RCC 7860 (cell line): ENCODE measurements at places on chromosomes 5 and 9.

DNA sequence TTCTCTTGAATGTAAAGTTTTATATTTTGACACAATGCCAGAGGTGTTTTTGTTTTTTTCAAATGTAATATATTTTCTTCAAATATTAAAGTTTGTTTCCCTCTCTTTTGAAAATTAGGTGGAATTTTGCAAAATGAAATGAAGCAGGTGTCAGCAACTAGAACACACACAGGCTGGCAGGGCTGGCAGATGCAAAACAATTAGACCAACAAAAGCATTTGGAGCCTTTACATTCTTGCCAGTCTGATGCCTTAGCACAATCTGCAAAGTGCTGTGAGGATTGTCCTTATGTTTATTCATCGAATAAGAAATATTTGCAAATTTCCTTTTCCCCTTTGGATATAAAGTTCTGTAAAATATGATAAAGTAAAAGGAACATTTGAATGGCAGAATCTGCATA is 1063.9 kb downstream of the CDH9 start:
- DNase-seq = no peak

DNA sequence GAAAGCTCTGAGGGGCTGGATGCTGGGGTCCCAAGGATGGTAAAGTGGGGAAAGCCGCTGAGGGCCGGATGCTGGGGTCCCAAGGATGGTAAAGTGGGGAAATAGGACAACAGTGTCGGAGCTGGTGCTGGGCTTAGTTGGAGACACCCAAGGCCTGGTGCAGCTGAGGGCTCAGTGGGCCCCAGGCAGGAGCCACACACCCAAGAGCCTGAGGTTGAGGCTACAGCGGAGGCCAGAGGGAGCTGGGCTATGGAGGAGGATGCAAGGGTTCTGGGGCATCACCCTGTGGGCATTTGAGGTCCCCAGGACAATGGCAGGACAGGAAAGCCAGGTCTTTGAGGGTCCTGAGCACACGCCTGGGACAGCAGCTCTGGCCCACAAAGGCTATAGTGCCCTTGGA is 19.1 kb upstream of the SLC9A3 start:
- no peak for DNase-seq

DNA sequence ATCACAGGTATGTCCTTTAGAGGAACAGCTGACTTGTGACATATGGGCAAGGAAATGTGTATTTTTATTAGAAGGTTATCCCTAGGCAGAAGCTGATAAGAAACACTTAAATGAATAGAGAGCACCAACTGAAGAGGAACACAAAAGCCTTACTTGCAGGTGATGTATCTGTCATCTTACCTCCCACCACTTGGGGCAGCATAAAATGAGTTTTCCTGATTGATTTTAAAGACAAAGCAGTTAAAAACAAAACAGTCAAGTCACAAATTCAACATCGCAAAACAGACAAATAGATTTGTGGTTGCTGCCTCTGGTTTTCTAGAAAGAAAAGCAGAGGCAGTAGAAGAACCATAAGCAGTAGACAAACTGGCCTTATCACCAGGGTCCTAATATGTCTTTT is 302.4 kb upstream of the ZNF462 start:
- no peak for DNase-seq

GRCh38 chr5:178765753-178766300 is 35.4 kb upstream of the ZNF354A start:
- no peak for DNase-seq

GRCh38 chr5:59040024-59040803 is 457.3 kb downstream of the RAB3C start:
- no peak for DNase-seq

- no peak for DNase-seq
These were observed 74.5 kb upstream of the MAP1B start for GRCh38 chr5:72032788-72033187.

GRCh38 chr5:59770953-59771352 is 122.6 kb downstream of the PDE4D start:
- DNase-seq = no peak

DNA sequence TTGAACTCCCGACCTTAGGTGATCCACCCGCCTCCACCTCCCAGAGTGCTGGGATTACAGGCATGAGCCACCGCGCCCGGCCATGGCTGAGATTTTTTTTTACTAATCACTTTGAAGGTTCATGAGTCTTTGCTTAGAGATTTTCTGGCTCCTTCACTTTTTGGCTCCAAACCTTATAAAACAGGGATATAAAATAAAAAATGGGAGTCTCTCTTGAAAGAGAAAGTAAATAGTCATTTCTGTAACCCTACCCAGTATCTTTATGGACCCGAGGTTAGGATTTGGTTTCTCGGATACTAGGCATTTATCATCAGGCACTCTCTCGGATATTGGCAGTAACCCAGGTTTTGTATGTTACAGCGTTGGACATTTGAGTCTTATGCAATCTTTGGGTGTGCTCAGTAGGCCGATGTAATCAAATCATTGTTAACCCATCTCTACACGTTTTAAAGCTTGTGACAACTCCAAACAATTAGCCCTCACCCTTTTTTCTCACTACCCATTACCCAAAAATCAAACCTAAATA is 25.3 kb downstream of the STXBP1 start:
- DNase-seq = peak; percentile 19

DNA sequence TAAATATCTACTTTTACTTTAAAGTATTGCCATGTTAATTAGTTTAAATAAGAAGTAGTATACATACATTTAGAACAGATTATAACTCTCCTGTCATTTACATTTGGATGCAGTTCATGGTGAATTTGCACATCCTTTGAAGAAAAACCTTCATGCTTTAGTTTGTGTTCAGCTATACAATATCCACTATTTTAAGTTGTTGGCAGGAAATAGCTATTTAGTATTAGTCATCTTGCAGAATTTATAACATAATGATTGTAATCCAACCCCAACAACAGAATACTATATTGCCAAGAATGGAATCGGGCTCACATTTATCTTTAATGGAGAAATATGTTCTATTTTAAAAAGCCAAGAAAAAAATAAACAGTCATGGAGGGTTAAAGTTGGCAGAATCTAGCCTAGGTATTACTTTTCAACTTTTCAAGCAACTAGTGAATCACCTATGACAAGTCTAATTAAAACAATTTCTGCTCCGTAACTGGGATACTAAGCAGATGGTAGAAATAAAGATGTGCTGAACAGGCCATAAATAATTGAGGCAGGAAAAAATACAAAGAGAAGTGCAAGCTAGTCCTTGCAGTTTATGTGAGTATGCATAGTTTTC is 1170.6 kb upstream of the NUDT12 start:
- DNase-seq = no peak
